GM23248 (cell line): ENCODE measurements at places on chromosomes 3 and 15.

GRCh38 chr15:86645925-86646500 is 566.3 kb downstream of the AGBL1 start:
- no peak for DNase-seq

DNA sequence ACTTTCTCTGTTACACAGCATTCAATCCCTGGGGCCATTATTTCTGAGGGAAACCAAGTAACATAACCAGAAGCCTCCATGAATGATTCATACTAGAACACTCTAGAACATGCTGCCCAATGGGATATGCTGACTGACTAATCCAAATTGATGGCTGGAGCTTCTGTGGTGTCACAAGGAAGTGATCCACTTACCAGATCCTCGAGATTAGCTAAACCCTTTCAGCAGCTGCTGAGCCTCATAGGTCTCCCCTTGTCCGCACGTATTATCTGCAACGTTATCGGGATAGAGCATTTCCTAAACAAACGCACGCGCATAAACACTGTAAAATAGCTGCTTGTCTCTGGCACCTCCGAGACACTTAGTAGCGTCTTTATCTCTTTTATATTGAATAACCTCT is 61.2 kb upstream of the PROK2 start:
- peak; percentile 12 for DNase-seq

- DNase-seq, result peak; percentile 23
Observed at GRCh38 chr15:95894407-95894956, 436.0 kb upstream of the NR2F2 start.

GRCh38 chr3:60001369-60001768 is 951.5 kb upstream of the CFAP20DC start:
- DNase-seq, result no peak

DNA sequence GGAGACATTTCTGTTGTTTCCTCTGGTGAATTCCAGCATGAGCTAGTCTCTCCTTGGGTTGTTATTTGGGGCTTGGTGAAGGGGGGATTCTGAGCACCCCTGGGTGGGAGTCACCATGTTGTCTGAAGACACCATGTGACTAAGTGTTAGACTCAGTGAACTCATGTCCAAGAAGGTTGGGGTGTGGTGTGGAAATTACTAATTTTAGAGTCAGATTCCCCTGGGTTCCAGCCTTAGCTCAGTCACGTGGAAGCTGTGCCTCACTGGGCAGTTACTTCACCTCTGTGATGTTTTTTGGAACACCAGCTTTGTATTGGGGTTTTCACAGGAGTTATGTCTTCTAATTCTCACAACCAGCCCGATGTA is 171.5 kb downstream of the RPLP1 start:
- DNase-seq, result peak; percentile 28

DNA sequence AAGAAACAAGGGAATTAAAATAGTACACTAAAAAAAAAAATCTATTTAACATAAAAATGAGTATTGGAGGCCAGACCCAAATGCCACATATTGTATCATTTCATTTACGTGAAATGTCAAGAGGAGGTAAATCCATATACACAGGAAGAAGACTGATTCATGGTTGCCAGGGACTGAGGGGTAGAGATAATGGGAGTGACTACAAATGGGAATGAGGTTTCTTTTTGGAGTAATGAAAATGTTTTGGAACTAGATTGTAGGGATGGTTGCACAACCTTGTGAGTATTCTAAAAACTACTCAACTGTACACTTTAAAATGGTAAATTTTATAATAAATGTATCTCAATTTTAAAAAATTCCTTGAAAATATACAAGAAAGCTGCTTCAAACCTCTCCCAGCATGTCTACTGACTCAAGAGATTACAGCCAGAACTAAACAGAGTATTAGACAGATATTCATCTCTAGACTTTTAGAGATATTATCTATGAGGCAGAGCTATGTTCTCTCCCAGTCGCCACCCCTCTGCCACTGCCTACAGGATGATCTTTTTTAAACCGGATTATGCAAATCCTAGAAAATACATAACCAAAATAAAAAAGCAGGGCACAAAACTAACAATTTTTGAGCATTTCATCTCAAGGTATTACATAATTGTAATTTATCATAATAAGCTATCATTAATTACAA is 6.2 kb downstream of the HLTF start:
- DNase-seq, result peak; percentile 62

- no peak for DNase-seq
Observed at GRCh38 chr15:74897300-74897701, 7.5 kb downstream of the MPI start.

- no peak for DNase-seq
Observed at GRCh38 chr15:60908888-60909287, 320.2 kb downstream of the RORA start.

DNA sequence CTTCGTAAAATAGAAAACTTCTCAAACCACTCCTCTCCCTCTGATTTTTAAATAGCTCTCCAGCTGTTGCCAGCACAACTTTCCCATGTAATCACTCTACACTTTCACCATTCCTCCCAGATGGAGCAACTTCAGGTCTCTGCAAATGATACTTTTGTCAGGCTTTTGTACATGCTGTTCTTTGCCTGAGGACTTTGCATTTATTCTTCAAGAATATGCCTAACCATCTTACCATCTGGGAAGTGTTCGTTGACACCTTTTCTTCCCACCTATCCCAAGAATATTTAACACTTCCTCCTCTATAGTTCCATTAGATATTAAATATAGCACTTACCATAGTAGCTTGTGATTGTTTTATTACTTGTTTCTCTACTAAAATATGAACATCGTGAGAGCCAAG is 703.7 kb downstream of the CADM2 start:
- DNase-seq, result no peak

- no peak for DNase-seq
Observed at GRCh38 chr3:8800016-8800415, 30.6 kb upstream of the OXTR start.

GRCh38 chr15:38130740-38131498 is 121.7 kb upstream of the SPRED1 start:
- peak; percentile 98 for DNase-seq
